ENCODE measurements at places on chromosomes 3 and 15. TPM values are rescaled to one million over a fixed set of nuclear protein-coding genes. Genes with fewer than 3 reads are reported as not detected.

DNA sequence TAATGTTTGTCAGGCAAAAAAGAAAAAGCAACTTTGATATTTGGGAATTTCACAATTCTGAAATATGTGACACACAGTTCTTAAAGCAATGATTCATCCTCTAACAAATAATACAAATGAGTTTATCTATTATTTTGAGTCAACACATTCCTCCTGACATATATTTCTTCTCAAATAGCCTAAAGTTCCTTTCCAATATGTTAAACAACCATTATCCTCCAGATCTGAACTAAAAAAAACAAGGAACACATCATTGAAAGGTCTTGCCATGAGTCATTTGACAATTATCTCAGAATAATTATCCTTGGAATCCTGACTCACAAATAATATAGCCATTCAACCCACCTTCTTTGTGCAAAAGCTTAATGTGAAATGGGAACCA, 208.7 kb upstream of the CDIN1 start:
- H3K4me3 ChIP-seq = no peak overlapping the region
- no peaks in the 10 kb centered on the region for H3K4me1 ChIP-seq
- no peak for DNase-seq
- H3K27ac ChIP-seq = no peak overlapping the region

GRCh38 chr3:11611341-11611799, 32.3 kb downstream of the VGLL4 start:
- no peak overlapping the region for H3K27ac ChIP-seq
- H3K36me3 ChIP-seq = no peaks in the 10 kb centered on the region
- DNase-seq = no peak
- no peaks in the 10 kb centered on the region for H3K27me3 ChIP-seq
- H3K4me3 ChIP-seq = no peak overlapping the region

DNA sequence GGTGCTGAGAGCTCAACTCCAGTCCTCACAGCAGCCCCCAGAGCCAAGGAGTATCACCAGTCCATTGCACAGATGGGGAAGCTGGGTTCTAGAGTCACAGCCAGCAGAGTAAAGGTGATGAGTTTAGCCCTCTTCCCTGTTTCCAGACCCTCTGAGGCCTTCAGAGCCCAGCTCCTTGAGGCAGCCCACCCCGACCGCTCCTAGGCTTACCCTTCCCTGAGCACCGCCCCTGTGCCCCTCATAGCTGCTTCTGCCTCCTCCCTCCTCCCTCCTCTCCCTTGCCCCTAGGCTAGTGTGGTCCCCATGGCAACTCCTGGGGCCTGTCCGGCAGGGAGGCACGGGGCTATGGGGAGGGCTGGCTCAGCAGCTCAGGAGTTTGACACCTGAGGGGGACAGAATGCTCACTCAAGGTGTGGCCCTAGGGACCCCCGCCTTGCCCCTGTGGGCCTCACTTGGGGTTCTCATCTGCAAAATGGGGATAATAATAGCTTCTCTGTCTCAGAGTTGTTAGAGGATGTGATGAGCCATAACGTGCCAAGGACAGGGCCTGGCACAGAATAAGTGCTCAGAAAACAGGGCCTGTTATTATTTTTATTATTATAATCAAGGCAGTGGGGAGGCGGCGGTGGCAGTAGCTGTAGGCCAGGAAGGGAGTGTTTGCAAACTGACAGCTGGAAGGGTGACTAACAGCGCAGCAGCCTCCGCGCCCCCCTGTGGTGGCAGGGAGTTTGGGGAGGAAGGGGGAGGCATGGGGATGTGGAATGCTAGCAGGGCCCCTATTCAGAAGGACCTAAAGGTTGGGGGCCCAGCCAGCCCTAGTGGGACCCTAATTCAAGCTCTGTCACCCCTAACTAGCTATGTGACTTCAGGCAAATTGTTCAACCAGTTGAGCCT, 11.5 kb downstream of the CSK start:
- H3K4me1 ChIP-seq = peaks cover 44% of the 10 kb centered on the region
- H3K36me3 ChIP-seq = peaks cover 8% of the 10 kb centered on the region
- no peak overlapping the region for H3K4me3 ChIP-seq
- no peak overlapping the region for H3K27ac ChIP-seq
- no peak for DNase-seq
- H3K27me3 ChIP-seq = no peaks in the 10 kb centered on the region

GRCh38 chr3:176590722-176591121, 606.6 kb downstream of the TBL1XR1 start:
- H3K27ac ChIP-seq = no peak overlapping the region
- no peak for DNase-seq
- H3K4me1 ChIP-seq = no peaks in the 10 kb centered on the region

DNA sequence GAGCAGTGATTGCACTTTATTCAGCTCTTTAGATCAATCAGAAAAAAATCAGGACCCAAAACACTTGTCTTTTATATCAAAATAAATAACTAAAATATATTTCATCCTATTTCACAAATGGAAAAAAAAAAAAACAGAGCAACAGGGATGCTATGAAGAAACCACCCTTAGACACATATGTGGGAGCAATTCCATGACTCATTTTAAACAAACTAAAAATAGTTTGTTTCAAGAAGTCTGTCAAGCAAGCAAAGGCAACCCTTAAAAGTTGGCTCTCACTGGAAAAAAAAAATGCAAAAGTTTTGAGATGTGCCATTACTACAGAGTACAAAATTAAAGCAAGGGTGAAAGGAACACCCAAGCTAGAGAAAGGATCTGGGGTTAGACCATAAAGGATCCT, 5.7 kb downstream of the ATP13A3 start:
- no peak for DNase-seq
- H3K27me3 ChIP-seq = no peaks in the 10 kb centered on the region
- no peak overlapping the region for H3K27ac ChIP-seq
- H3K4me1 ChIP-seq = peaks cover 64% of the 10 kb centered on the region
- peaks cover 12% of the 10 kb centered on the region for H3K36me3 ChIP-seq

Gene GOLGA6D
- not detected for total RNA-seq

Gene GUCA1C
- not detected for total RNA-seq

DNA sequence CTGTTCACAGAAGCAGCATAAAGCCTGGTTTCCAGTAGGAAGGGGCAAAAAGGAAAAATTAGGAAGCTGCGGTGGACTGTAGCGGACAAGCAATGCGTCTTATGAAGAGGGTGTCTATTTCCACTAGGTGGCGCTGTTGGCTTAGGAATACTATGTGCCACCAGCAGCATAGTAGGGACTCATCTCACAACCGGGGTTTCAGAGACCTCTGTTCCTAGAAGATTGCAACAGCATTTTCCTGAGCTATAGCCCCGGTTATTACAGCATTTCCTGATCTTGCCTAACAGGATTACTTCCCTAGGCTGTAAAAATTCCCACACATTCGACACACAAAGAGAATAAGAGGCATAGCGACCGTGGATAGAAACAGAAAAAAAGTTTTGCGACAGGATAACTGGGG, 683.0 kb downstream of the TBL1XR1 start:
- DNase-seq = no peak
- H3K36me3 ChIP-seq = no peaks in the 10 kb centered on the region
- H3K27me3 ChIP-seq = no peaks in the 10 kb centered on the region
- H3K4me1 ChIP-seq = no peaks in the 10 kb centered on the region

Gene AGTR1
- 16.3 TPM for total RNA-seq

Gene SLC30A4
- total RNA-seq = 14.0 TPM

DNA sequence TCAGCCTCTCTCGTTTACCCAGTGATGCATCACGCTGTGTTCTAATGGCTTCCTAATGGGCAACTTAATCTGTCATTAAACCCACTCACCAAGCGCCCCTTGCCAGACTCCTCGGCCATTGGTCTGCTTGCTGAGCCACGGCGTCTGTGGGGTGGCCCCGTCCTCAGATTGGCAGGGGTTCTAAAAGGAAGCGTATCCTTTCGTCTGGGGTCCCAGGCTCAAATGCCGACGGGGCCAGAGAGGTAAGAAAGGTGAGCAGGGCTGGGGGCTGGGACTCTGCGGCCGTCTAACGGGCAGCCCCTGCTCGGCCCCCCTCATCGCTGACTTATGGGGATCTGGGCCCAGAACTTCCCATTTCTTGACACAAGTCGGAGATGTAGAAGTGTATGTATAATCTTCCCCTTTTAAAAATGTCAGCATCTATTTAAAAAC, 315.1 kb upstream of the PROK2 start:
- H3K27me3 ChIP-seq = no peaks in the 10 kb centered on the region
- no peaks in the 10 kb centered on the region for H3K36me3 ChIP-seq
- H3K4me1 ChIP-seq = peaks cover 17% of the 10 kb centered on the region
- peak overlapping the region; percentile 33 for H3K4me3 ChIP-seq
- DNase-seq = no peak

- peaks cover 51% of the 10 kb centered on the region for H3K36me3 ChIP-seq
- DNase-seq = no peak
- peaks cover 49% of the 10 kb centered on the region for H3K4me1 ChIP-seq
Measured at GRCh38 chr3:52234516-52235447, 4.2 kb downstream of the TWF2 start.

Gene ARHGAP11A
- 1.3 TPM for total RNA-seq

GRCh38 chr3:3589715-3590130, 209.5 kb upstream of the LRRN1 start:
- no peaks in the 10 kb centered on the region for H3K27me3 ChIP-seq
- no peak overlapping the region for H3K27ac ChIP-seq
- peaks cover 11% of the 10 kb centered on the region for H3K4me1 ChIP-seq
- no peaks in the 10 kb centered on the region for H3K36me3 ChIP-seq
- DNase-seq = no peak

- no peak for DNase-seq
- no peaks in the 10 kb centered on the region for H3K27me3 ChIP-seq
- no peak overlapping the region for H3K4me3 ChIP-seq
Measured at GRCh38 chr3:100941041-100941440, 52.2 kb downstream of the ABI3BP start.

- peaks cover 88% of the 10 kb centered on the region for H3K36me3 ChIP-seq
- DNase-seq = no peak
- no peaks in the 10 kb centered on the region for H3K27me3 ChIP-seq
Measured at GRCh38 chr15:34883633-34884032, 85.9 kb downstream of the AQR start.

Gene CACNA2D2
- 0.99 TPM for total RNA-seq

DNA sequence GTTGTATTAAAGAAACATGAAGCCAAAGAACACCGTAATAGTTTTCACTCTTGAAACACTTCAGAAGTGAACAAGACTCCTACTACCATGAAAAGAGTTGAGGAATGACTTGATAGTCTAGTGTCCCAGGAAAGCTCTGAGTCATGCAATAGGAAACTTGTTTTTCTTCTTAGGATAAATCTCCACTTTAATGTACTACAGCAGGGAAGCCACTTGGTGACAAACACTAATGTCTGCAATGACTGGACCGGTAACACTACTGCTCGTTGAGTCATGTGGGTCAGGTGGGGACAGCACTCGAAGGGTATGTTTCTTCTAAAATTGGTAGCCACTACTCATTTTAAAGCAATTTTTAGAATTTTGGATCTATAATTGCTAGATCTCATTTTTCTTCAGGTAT, 291.7 kb upstream of the CNTN3 start:
- no peaks in the 10 kb centered on the region for H3K36me3 ChIP-seq
- no peak overlapping the region for H3K27ac ChIP-seq
- no peak overlapping the region for H3K4me3 ChIP-seq
- no peaks in the 10 kb centered on the region for H3K27me3 ChIP-seq
- H3K4me1 ChIP-seq = no peaks in the 10 kb centered on the region

- H3K4me1 ChIP-seq = no peaks in the 10 kb centered on the region
- H3K27me3 ChIP-seq = no peaks in the 10 kb centered on the region
- H3K36me3 ChIP-seq = no peaks in the 10 kb centered on the region
Measured at GRCh38 chr3:138003069-138003468, 6.9 kb upstream of the CLDN18 start.

DNA sequence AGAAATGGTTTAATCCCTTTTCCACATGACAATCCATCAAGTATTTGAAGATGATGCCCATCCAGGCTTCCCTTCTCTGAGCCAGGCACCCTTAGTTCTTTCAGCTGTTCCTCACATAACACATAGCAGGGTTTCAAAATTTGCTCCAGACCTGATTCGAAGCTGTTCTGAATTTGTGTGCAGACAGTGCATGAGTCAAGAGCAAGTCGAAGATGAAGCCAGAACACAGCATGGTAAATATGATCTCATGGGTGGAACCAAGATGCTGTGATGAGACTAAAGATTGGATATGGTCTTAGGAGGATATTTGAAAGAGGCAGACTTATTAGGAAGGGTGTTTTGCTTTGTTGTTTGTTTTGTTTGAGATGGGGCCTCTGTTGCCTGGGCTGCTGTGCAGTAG, 32.6 kb upstream of the PDE8A start:
- H3K27ac ChIP-seq = peak overlapping the region; percentile 13
- no peaks in the 10 kb centered on the region for H3K36me3 ChIP-seq
- no peak for DNase-seq
- H3K27me3 ChIP-seq = no peaks in the 10 kb centered on the region

- H3K27me3 ChIP-seq = no peaks in the 10 kb centered on the region
- no peak overlapping the region for H3K4me3 ChIP-seq
- peaks cover 5% of the 10 kb centered on the region for H3K4me1 ChIP-seq
- DNase-seq = no peak
Measured at GRCh38 chr15:90482124-90483011, 47.4 kb upstream of the CRTC3 start.

- H3K27ac ChIP-seq = no peak overlapping the region
- no peak overlapping the region for H3K4me3 ChIP-seq
- no peak for DNase-seq
- H3K36me3 ChIP-seq = no peaks in the 10 kb centered on the region
- H3K4me1 ChIP-seq = no peaks in the 10 kb centered on the region
Measured at GRCh38 chr15:59738676-59739075, 49.6 kb upstream of the BNIP2 start.

- H3K27me3 ChIP-seq = no peaks in the 10 kb centered on the region
- H3K27ac ChIP-seq = no peak overlapping the region
- H3K4me1 ChIP-seq = no peaks in the 10 kb centered on the region
- no peaks in the 10 kb centered on the region for H3K36me3 ChIP-seq
- no peak for DNase-seq
Measured at GRCh38 chr3:18177271-18177670, 247.9 kb downstream of the SATB1 start.

Gene OR5K3
- total RNA-seq = not detected

GRCh38 chr3:185423178-185423577, 60.2 kb downstream of the MAP3K13 start:
- H3K4me3 ChIP-seq = no peak overlapping the region
- no peaks in the 10 kb centered on the region for H3K36me3 ChIP-seq
- H3K4me1 ChIP-seq = no peaks in the 10 kb centered on the region
- H3K27ac ChIP-seq = no peak overlapping the region

Gene TIMP4
- 48.0 TPM for total RNA-seq

- H3K36me3 ChIP-seq = no peaks in the 10 kb centered on the region
- H3K4me3 ChIP-seq = no peak overlapping the region
- H3K4me1 ChIP-seq = no peaks in the 10 kb centered on the region
- DNase-seq = no peak
- no peak overlapping the region for H3K27ac ChIP-seq
- no peaks in the 10 kb centered on the region for H3K27me3 ChIP-seq
Measured at GRCh38 chr3:180420804-180421203, 181.2 kb upstream of the TTC14 start.

Gene CNTN6
- total RNA-seq = 0.06 TPM

Gene FETUB
- not detected for total RNA-seq

Gene GHSR
- not detected for total RNA-seq

Gene MNS1
- 0.45 TPM for total RNA-seq

- no peak overlapping the region for H3K4me3 ChIP-seq
- H3K36me3 ChIP-seq = no peaks in the 10 kb centered on the region
- peaks cover 8% of the 10 kb centered on the region for H3K4me1 ChIP-seq
- DNase-seq = no peak
- no peaks in the 10 kb centered on the region for H3K27me3 ChIP-seq
- no peak overlapping the region for H3K27ac ChIP-seq
Measured at GRCh38 chr15:50148362-50148963, 29.4 kb upstream of the ATP8B4 start.
